ENCODE measurements at places on chromosomes 6 and 20.

DNA sequence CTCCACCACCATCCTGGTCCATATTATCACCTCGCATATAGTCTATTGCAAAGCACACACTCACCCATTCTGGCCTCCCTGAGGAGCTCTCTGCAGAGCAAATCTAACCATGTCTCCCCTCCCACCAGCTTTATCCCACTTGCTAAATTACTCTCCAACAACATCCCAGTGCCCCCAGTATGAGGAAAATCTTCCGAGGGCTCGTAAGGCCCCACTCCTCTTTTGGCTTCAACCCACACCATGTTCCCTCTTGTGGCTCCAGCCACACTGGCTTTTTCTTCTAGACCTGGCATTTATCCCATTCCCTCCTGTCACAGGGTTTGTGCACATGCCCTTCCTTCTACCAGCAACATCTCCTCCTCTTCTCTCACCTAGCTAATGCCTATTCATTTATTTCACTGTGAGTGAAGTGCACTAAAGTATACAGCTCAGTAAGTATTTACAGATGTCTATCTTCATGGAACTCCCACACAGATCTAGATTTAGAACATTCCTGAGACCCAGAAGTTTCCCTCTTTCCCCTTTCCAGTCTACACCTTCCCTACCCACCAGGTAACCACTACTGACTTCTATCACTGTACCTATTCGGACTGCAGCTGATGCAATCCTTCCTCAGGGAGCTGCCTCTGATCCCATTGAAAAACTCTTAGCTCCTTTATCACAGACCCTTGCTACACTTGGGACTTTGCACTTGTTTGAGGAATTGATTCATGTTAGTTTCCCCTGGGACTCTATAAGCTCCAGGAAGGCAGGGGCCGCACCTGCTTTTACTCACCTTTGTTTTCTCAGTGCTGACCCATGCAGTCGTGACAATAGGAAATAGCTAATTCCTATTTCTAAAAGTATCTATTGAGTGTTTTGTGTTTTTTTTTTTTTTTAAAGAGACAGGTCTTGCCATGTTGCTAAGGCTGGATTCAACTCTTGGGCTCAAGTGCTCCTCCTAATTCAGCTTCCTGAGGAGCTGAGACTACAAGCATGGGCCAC is 15.5 kb downstream of the MRPL14 start:
- DNase-seq = no peak

- DNase-seq = no peak
Measured at GRCh38 chr6:53623497-53623896, 42.1 kb downstream of the KLHL31 start.

DNA sequence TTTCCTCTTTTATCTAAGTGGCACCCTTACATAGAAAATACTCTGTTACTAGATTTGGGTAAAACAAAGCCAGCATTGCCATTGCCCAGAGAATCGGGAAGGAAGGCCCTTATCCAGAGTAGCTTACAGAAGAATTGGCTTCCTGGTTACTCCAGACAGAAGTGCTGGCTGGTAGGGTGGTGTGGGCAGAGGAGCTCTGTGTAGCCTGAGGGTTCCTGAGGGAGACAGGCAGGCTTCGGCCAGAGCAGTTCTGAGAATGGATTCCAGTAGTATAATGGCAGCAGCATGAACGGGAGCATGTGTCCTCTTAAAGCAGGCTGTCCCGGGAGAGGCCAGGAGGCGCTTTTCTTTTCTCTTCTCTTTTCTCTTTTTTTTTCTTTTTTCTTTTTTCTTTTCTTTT is 11.9 kb downstream of the CUL9 start:
- no peak for DNase-seq

GRCh38 chr6:26260110-26260637 is 104.8 kb upstream of the BTN3A2 start:
- DNase-seq = no peak

GRCh38 chr20:53621482-53622246 is 28.0 kb upstream of the ZNF217 start:
- peak; percentile 80 for DNase-seq

DNA sequence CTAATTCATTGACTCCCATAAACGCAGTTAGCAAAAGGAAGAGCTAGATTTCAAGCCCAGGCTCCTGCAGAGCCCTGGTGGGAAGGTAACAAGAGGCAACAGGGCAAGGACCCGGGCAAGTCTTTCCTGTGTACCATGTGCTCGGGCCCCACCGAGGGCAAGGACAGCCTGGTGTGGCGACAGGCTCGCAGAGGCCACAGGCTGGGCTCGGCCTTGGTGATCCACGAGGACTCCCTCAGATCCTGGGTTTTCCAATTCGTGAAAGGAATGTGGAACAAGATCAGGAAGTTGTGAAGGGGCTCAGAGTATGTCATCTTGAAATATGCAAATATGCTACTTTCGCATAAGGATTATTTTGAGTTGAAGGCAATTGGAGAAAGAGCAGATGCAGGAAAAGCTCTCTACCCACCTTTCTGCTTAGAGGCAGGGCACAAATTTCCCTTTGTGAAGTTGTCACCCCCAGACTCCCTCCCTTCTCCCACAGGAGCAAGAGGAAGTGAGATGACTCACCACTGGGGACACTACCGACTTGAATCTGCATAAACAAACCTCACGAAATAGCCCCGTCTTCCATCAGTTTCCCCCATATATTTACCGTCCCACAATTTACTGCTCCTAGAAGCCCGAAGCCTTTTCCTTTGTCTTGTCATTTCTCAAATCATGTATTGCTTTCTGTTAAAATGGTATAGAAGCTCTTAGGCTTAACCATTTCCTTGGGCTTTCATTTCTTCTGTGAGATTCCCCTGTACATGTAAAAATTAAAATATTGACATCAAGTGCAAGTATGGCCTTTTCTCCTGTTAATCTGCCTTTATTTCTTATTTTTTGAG is 79.0 kb downstream of the PSMG4 start:
- peak; percentile 70 for DNase-seq

- no peak for DNase-seq
Measured at GRCh38 chr6:67875877-67876383, 759.2 kb upstream of the ADGRB3 start.

DNA sequence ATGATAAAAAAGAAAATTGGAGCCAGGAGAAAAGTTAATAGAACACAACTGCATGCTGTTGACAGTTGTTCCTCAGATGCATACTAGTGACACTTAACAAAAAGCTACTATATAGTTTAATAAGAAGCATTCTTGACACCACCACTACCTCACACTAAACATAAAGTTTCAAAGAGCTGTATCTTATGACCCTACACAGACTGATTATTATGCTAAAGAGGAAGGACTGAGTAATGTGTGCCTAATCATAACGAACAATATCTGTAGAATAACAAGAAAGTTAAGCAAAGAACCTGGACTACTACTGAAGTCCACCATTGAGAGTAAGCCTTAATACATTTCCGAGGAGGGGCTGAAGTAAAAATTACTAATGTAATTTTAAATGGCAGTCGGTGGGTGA is 99.8 kb downstream of the IRAK1BP1 start:
- no peak for DNase-seq

GRCh38 chr6:9948678-9949077 is 466.2 kb downstream of the TFAP2A start:
- no peak for DNase-seq

DNA sequence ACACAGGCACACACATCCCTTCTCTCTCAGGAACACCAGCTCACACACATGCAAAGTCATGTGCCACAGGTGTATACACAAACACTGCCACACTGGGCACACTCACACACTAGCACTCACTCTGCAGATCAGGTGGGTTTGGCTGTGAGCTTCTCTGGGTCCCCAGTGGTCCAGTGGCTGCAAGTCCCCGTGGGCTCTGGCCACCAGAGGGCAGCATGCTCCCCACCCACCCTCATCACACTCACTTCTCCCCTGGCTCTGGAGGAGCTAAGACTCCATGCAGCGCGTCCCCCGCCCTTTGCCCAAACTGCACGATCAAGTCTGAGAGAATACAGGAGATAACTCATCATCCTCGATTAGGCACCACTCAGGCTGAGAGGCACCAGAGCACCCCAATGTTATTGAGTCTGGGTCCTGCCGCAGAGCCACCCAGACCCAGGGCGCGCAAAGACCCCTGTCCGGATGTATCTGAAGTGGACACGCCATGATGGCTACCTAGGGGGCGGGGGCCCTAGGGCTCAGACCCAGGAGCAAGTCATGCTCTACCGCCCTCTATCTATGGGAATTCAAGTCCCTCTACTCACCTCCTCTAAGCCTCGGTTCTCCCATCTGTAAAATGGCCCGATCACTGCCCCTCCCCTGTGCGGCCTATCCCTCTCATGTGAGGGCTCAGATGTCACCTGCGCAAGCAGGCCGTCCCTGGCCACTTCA is 90.5 kb downstream of the GRM4 start:
- peak; percentile 64 for DNase-seq

GRCh38 chr6:166603043-166603690 is 16.7 kb upstream of the RAMACL start:
- no peak for DNase-seq

DNA sequence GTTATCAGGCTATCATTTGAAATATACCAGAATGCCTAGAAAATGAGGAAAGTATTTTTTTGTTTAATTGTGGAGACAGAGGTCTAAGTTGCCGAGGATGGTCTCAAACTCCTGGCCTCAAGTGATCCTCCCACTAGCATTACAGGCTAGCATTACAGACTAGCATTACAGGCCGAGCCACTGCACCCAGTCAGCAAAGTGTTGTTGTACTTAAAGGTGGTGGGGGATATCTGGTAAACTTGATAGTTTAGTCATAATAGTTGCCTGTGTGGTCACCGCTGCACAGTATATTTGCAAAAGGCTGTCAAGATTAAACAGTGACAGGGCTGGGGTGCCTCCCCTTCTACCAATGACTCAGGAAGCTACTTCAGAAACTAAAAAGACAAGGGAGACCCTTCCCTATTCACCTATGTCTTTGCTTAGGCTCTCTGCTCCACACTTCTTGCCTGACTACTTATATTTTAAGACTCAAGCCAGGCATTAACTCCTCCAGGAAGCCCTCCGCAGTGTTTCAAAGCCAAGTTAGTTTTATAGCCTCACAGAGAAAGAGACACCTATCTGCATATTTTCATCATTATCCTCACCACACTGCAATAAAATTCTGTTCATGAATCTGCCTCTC is 3.1 kb upstream of the AKIRIN2 start:
- peak; percentile 81 for DNase-seq

DNA sequence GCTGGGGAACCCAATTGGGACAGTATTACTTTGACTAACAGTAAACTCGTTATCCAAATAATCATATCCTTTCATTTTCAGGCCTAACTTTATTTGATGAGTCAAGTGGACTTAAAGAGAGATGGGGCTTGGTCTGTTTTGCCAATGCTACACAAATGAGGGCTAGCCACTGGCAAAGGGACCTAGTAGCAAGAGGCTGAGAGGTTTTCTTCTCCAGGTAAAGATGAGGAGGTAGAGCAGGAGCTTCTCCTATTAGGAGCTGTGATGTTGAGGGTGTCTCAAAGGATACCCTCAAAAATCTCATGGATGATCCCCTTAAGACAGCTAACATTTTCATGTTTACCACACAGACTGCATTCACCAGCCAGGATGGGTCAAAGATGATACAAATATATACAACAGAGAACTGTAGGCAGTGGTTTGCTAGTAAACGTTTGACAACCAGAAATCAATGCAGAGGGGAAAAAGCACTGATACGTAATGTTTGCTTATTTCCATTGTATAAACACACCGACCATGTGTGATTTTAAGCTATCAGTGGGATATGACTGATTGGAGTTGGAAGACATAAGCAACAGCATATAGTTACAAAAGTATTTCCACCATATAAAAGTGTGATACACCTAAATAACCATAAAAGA is 153.3 kb downstream of the IBTK start:
- DNase-seq = no peak

GRCh38 chr20:32784369-32785080 is 22.3 kb downstream of the DNMT3B start:
- DNase-seq = no peak

- DNase-seq = no peak
Measured at GRCh38 chr6:142950291-142950690, 5.3 kb upstream of the HIVEP2 start.

DNA sequence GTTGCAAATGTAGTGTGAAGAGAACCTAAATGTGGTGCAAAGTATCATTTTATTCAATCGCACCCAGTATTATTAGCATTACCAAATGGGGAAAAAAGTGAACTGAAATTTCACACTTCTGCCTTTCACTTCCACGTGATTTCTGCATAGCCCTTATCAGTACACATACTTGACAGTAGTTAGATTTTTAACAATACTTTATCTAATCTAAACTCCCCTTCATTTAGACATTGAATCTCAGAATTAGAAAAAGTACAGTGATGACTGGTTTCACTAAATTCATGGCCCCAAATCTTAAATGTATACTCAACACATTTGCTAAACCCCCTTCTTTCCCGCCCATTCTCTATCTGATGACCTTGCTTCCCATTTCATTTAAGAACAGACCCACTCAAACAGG is 14.3 kb downstream of the STX7 start:
- DNase-seq = no peak

GRCh38 chr20:53216478-53216855 is 244.3 kb downstream of the TSHZ2 start:
- DNase-seq = no peak

GRCh38 chr6:158312672-158313397 is 570 bp downstream of the TULP4 start:
- no peak for DNase-seq

GRCh38 chr20:56592817-56593216 is 36.3 kb upstream of the TFAP2C start:
- DNase-seq = no peak

- no peak for DNase-seq
Measured at GRCh38 chr6:36624461-36625157, 30.4 kb downstream of the SRSF3 start.

GRCh38 chr6:36677753-36678487 is 594 bp upstream of the CDKN1A start:
- DNase-seq = no peak

- DNase-seq = peak; percentile 35
Measured at GRCh38 chr20:23446505-23446904, 6.2 kb downstream of the CST11 start.

DNA sequence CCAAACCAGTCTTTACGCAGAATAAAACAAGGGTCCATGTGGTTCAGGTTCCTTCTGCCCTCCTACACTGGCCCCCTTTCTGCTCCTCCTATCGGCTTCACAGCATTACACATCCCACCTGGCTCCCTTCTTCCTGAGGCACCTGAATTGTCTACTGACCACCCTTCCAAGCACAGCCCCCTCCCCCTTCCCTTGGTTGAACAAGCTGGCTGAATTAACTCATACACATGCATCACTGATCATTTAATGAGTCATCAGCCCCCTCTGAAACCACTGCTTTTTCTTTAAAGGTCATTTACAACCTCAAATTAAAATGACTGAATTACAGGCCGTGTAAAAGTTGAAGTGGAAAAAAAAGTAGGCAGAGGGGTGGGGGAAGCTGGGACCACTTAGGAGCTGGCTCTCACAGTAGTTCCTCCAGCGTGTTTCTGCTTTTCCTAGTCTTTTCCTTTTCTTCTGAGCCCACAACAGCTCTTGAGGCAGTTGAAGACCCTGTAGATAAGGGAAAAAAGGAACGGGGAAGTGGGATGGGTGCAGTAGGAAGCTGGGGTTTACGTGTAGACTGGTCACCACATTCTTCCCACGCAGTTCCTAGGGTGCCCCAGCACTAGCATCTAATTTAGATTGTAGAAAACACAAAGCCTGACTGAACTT is 67.6 kb downstream of the FYN start:
- DNase-seq = no peak

GRCh38 chr6:153511896-153512496 is 380.9 kb upstream of the RGS17 start:
- peak; percentile 6 for DNase-seq
